Urinary bladder (tissue), 4 donors: ENCODE measurements at places on chromosomes 11 and 22. TPM values are rescaled to one million over a fixed set of nuclear protein-coding genes. Genes with fewer than 3 reads are reported as not detected.

The C11orf21 gene
- 0.42 TPM for total RNA-seq

The VPREB1 gene
- not detected for total RNA-seq

The MS4A6A gene
- 76.2 TPM for total RNA-seq

The TMEM191B gene
- total RNA-seq, result not detected

The CD248 gene
- total RNA-seq, result 28.7 TPM

The ARHGAP32 gene
- 40.0 TPM for total RNA-seq
